Ovary (tissue), 10 donors: ENCODE measurements at places on chromosomes 13 and 19. TPM values are rescaled to one million over a fixed set of nuclear protein-coding genes. Genes with fewer than 3 reads are reported as not detected.
A peak's percentile ranks its signal among the peaks of the same experiment; 100 is the strongest.

- DNase-seq: peak; percentile 96
Observed at GRCh38 chr19:46813839-46814358, 25.5 kb upstream of the SLC1A5 start.

GRCh38 chr19:27746691-27747380 lies 1466.1 kb downstream of the UQCRFS1 start:
- DNase-seq: peak; percentile 39

DNA sequence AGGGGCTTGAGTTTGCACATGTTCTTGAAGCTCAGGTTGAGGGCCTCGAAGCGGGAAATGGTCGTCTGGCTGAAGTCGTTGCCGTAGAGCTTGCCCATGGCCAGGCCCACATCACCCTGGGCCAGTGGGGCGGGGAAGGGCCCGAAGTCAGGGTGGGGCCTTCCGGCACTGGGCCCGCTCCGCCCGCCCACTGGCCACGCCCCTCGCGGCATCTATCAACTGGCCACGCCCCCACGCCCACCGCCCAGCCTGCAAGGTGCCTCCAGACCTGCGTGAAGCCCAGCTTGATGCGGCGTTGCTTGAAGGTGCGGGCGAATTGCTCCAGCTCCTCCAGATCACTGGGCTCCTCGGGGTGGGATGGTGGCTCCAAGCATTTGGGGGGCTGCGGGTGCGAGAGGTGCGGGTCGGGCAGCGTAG lies 19.9 kb downstream of the ZNF574 start:
- DNase-seq: no peak

- no peak for DNase-seq
Observed at GRCh38 chr13:27472441-27472840, 22.1 kb upstream of the MTIF3 start.

GRCh38 chr13:42354241-42355091 lies 82.5 kb downstream of the AKAP11 start:
- no peak for DNase-seq

DNA sequence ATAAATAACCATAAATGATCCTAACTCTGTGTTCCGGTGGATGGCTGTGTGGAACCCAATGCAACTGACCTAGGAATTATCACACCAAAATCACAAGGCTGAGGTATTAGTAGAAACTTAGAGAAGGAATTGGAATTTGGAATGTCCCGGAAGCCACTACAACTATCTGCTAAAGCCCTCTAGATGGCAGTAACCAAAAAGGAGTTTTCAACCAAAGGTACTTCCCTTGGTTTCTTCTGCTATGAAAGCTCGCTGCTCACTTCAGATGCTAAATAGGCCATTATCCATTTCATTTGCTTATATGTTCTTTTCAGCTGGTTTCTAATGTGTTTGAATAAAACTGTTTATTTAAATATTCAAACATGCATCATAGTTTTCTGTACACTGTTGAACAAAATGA lies 1589.1 kb upstream of the SPRY2 start:
- no peak for DNase-seq

- DNase-seq: no peak
Observed at GRCh38 chr19:18085702-18086457, 854 bp downstream of the IL12RB1 start.

FFAR2 gene
- polyA plus RNA-seq: 0.32 TPM

DLL3 gene
- 0.10 TPM for polyA plus RNA-seq

RHPN2 gene
- 2.6 TPM for polyA plus RNA-seq

TBXA2R gene
- polyA plus RNA-seq: 1.3 TPM

CCDC8 gene
- 20.1 TPM for polyA plus RNA-seq

KCNN4 gene
- 0.71 TPM for polyA plus RNA-seq
